ENCODE measurements at places on chromosomes 13 and 19. TPM values are rescaled to one million over a fixed set of nuclear protein-coding genes. Genes with fewer than 3 reads are reported as not detected.

DNA sequence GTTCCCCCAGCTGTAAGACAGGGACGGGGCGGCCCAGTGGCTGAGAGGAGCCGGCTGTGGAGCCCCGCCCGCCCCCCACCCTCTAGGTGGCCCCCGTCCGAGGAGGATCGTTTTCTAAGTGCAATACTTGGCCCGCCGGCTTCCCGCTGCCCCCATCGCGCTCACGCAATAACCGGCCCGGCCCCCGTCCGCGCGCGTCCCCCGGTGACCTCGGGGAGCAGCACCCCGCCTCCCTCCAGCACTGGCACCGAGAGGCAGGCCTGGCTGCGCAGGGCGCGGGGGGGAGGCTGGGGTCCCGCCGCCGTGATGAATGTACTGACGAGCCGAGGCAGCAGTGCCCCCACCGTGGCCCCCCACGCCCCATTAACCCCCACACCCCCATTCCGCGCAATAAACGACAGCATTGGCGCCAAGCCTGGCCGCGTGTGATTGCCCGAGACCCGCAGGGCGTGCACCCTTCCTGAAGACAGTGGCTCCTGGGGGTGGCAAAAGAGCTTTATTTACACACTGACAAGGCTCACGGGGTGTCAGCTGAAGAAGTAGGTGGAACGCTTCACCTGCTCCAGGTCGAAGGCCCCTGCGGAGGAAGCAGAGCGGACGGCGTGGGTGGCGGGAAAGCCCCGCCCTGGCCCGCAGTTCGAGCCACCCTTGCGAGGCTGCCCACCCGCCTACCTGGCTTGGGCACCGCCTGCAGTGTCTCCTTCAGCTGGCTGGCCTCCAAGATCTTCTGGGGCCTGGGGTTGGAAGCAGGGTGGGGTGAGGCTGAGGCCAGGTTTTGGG, 16.4 kb downstream of the POLRMT start:
- H3K27me3 ChIP-seq: no peaks in the 10 kb centered on the region
- H3K4me1 ChIP-seq: peaks cover 7% of the 10 kb centered on the region
- no peak overlapping the region for H3K4me3 ChIP-seq
- no peak overlapping the region for H3K27ac ChIP-seq
- DNase-seq: no peak
- peaks cover 42% of the 10 kb centered on the region for H3K36me3 ChIP-seq

DNA sequence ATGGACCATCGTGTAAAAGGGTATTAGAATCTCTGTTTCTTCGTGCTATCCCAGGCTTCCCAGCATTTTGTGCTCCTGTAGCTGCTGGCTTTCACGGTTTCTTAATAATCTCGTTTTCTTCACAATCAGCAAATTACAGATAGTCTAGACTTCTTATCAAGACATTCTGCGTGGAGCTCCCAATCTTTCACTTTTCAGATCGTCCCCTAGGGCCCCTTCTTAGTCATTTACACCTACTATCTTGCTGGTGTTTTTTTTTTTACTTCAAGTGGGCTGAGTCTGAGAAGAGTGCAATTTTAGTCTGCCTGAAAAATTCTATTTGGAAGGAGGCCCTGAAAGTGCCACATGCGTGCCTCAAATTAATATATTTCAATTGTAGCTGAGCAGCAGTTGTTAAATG, 275.1 kb downstream of the SHISA2 start:
- H3K4me3 ChIP-seq: no peak overlapping the region
- no peaks in the 10 kb centered on the region for H3K27me3 ChIP-seq
- no peaks in the 10 kb centered on the region for H3K36me3 ChIP-seq

CEACAM16 gene
- total RNA-seq: not detected

- no peak overlapping the region for H3K4me3 ChIP-seq
- no peak for DNase-seq
- peaks cover 94% of the 10 kb centered on the region for H3K36me3 ChIP-seq
- peaks cover 17% of the 10 kb centered on the region for H3K4me1 ChIP-seq
Observed at GRCh38 chr19:35021016-35021415, 9.3 kb upstream of the SCN1B start.

Data from CD4-positive, alpha-beta T cell (primary cell).